Activated CD8-positive, alpha-beta memory T cell treated with anti-CD3 and anti-CD28 coated beads for 1 hour (primary cell): ENCODE measurements at places on chromosomes 1 and 21.

- no peak for DNase-seq
Observed at GRCh38 chr1:180889325-180889724, 23.4 kb upstream of the KIAA1614 start.

DNA sequence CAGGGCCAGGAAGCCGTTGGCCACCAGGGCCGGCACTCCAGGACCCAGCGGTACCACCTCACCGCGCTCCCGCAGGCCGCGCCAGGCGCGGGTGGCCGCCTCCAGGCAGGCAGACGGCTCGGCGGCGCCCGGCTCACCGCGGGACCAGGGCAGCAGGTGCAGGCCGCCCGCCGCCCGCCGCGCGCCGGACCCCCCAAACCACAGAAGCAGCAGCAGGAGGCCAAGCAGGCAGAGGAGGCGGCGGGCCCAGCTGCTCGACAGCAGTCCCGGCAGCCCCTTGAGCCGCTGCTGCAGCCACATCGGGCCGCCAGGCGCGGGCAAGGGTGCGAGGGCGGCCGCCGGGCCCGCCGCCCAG lies 312 bp downstream of the KIAA2013 start:
- DNase-seq: no peak

GRCh38 chr21:34621434-34622350 lies 6.8 kb upstream of the RCAN1 start:
- DNase-seq: no peak

- no peak for DNase-seq
Observed at GRCh38 chr1:99119188-99119587, 114.5 kb upstream of the PLPPR5 start.

- no peak for DNase-seq
Observed at GRCh38 chr1:116265931-116266863, 106.8 kb upstream of the ATP1A1 start.

- no peak for DNase-seq
Observed at GRCh38 chr1:160375788-160376524, 9.1 kb downstream of the NHLH1 start.

GRCh38 chr1:15011160-15011559 lies 142.4 kb upstream of the TMEM51 start:
- DNase-seq: no peak

DNA sequence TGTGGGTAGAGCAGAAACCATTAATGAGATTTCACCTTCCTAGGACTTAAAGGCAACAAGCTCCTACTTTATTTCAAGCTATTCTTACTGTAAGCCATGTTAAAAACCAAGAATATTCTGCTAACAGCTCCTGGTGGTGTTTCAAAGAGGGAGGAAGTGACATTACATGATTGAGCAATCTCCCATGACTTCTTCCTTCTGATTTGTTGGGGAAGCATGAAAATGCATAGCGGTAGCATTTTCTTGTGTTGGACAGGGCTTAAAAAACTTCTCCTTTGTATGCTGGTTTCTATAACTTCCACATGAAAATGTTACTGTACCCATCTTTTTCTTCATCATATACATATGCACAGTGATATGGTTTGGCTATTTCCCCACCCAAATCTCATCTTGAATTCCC lies 297.0 kb upstream of the SNX7 start:
- DNase-seq: no peak

DNA sequence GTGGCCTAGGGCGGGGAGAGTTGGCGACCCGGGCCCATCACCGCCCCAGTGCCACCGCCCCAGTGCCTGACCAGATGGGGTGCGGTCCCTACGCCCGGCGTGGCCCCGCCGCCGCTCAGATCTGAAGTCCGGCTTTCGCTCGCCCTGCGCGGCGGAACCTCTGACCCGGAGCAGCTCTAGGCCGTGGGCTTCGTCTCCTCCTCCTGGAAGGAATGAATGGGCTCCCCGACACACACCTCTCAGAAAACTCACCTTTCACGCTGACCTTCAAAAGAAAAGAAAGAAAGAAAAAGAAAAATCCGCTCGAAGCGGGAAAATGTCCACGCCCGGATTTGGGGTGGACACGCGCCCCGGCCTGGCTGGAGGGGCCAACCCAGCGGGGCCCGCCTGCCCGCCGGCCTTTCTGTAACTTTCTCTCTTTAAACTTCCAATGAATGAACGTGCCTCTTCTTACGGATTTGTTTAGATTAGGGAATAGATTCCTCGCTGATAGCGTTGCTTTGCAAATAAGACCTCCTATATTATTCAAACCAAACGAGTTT lies 5.4 kb upstream of the SIM2 start:
- no peak for DNase-seq

GRCh38 chr1:180096584-180097325 lies 57.9 kb upstream of the QSOX1 start:
- no peak for DNase-seq
